GM10248 (cell line): ENCODE measurements at places on chromosomes 11 and 22.

DNA sequence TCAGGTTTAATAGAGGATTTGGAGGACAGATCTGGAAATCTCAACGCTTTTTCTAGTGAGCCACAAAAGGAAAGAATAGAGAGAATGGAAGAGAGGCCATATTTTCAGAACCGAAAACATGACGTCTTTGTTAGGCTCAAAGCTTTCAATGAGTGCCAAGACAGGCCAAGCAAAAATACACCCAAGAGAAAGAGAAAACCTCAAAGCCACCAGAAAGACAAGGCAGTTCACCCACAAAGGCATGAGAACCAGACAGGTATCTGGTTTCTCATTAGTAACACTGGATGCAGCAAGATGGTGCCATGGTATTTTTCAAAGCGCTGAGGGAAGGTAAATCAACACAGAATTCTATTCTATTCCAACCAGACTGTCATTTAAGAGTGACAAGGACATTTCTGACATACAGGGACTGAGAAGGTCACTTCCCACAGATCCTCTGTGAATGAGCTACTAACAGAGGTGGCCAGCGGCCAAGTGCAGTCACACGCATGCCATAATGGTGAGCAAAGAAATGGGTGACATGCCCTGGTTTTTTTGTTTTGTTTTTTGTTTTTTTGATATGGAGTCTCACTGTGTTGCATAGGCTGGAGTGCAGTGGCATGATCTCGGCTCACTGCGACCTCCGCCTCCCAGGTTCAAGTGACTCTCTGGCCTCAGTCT is 41.9 kb downstream of the TOLLIP start:
- no peak for DNase-seq

DNA sequence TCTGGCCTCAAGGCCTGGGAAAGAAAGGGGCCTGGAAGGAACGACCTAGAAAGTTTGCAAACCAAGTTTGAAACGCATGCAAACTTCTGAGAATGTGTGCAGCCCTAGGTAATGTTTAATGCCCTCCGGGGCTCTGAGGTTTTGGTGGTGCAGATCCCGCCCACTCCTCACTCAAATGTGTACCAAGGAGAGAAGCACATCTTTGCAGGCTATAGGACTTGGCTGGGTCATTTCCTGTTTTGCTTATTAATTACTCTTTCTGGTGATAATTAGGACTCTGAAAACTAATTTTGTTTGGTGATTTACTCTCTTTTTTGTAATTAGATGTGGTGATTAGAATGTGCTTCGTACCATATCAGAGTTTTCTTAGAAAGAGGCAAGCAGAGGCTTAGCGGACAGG is 625.9 kb upstream of the CADM1 start:
- DNase-seq, result no peak

DNA sequence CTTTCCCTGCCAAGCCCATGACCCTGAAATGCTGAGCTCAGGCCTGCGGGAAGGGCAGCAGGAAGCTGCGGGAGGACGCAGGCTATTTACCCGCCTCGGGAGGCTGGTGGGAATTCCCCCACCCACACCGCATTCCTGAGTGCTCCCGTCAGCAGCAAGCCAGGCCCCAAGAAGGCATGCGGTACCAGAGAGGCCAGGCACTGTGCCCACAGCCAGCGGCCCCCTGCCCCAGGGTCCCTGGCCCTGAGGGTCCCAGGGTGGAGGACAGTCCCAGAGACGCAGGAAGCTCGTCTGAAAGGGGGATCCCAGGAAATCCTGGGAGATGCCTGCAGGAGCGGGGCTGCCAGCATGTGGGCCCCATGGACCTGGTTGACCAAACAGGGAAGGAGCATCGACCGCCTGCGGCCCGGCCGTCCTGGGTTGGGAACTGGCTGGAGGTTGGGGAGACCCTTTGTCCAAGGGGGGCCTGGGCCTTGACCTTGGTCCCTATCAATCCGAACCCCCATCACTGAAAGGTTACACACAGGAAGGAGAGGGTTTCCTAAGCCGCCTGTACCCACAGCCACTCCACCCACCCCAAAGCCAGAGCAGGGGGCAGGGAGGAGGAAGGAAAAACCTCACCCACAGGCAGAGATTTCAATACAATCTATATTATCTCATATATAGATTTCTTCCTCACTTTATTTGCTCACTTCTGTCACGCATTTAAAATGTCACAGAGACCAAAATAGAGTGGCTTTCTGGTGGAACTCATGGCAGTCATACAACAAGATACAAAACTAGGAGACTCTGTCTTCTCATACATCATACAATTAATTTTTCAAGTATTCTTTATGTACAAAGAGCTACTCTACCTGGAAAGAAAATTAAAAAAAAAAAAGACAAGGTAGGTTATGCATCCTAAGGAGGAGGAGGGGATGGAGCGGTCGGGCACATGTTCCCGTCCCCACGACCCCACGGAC is 17.1 kb downstream of the MAFF start:
- no peak for DNase-seq

DNA sequence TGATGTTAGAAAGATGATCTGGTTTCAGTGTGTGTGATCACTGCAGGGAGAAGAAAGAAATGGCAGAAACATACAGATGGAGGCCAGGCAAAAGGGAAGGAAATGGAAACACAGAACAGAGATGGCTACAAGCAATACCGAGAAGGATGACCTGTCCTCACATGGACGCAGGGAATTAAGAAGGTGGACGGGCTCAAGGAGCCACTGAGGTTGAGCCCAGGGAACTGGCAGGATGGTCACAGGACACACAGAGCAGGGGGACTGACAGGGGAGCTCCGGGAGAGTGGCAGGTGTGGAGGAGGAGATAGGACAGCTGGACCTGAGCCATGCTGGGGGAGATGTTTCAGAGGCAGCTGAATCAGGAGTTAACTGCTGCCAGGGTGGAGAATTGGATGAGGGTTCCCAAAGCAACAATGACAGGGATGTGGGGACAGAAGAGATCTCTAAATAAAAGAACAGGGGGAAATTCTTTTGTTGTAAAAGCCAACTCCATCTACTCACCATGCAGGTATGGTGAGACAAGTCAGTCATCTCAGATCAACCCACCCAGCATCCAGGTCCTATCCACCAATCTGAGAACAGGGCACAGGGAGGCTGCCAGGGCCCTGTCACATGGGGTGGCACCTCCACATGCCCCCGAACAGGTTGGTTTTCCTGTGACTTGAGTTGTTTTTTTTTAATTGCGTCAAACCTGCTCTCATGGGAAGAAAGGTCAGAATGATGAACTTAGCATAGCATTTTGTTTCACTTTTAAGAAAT is 26.3 kb downstream of the KLHL22 start:
- DNase-seq, result no peak

DNA sequence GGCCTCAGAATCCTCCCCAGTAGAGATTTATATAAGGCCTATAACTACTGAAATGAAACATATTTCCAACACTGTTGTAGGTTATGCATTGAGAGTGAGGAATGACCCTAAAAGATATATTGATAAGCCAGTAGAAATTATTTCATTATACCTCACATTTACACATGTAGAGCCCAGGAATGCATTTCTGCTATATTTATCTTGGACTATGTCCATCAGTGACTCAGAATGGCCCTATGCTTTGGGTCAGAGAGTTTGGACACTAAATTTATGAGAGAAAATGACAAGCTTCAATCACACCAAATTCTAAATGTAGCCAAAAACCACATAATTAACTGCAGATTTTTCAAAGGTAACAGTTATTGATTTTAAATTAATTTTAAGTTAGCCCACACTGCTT is 761.9 kb downstream of the DLG2 start:
- DNase-seq, result no peak

- peak; percentile 39 for DNase-seq
Measured at GRCh38 chr11:68142028-68142412, 20.8 kb upstream of the CHKA start.
